ENCODE measurements at places on chromosomes 11 and 22. TPM values are rescaled to one million over a fixed set of nuclear protein-coding genes. Genes with fewer than 3 reads are reported as not detected.

ARHGAP8 gene
- polyA plus RNA-seq: 1.6 TPM

SCT gene
- polyA plus RNA-seq: 4.8 TPM

CNTF gene
- 0.63 TPM for polyA plus RNA-seq

CD3D gene
- polyA plus RNA-seq: 14.6 TPM

PDE3B gene
- 0.67 TPM for polyA plus RNA-seq

IGF2 gene
- 20.4 TPM for polyA plus RNA-seq

LRRC75B gene
- polyA plus RNA-seq: 15.5 TPM

CHRNA10 gene
- polyA plus RNA-seq: 1.7 TPM

TRIM29 gene
- 1.1 TPM for polyA plus RNA-seq

POU2AF2 gene
- polyA plus RNA-seq: 1.00 TPM

IFITM10 gene
- polyA plus RNA-seq: 0.54 TPM

PTPMT1 gene
- polyA plus RNA-seq: 34.6 TPM

CASP5 gene
- polyA plus RNA-seq: 15.1 TPM

HPX gene
- 2.1 TPM for polyA plus RNA-seq

TSKU gene
- 42.7 TPM for polyA plus RNA-seq

C11orf16 gene
- 0.04 TPM for polyA plus RNA-seq

WNT7B gene
- polyA plus RNA-seq: not detected

MUC5AC gene
- not detected for polyA plus RNA-seq

AP5B1 gene
- polyA plus RNA-seq: 6.9 TPM

DUSP18 gene
- 6.0 TPM for polyA plus RNA-seq

Measured in small intestine (tissue), 16 donors.